ENCODE measurements at places on chromosomes 5 and 9.

DNA sequence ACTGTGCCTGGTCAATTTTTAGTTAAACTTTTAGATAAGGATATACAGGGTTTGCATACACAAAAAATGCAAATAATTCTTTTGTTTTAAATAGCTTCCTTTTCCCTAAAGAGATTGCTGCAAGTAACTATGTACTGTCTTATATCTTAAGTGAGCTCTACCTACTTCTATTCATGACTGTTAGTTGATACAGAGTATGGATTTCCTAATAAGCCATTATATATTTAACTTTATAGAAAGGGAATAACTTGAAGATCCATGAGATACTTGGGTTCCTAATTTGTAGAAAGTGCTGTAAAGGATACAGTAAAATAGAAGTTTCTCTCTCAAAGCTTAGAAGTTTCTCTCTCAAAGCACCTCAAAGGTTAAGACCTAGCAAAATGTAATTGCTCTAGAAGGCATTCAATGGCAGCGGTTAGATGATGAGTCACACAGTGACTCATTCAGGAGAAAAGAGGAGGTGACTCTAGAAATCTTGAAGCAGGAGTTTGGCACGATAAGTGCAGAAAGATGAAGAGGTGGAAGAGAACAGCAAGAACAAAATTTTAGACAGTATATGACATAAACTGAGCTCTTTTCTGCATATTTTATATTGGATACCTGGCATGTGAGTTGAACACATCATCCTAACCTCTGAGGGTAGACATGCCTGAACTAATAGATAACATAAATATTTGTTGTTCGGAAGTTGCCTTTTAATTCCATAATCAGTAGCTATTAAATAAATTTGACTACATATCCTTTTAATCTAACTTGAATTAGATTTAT is 5.5 kb upstream of the DNAJC21 start:
- no peak for DNase-seq

DNA sequence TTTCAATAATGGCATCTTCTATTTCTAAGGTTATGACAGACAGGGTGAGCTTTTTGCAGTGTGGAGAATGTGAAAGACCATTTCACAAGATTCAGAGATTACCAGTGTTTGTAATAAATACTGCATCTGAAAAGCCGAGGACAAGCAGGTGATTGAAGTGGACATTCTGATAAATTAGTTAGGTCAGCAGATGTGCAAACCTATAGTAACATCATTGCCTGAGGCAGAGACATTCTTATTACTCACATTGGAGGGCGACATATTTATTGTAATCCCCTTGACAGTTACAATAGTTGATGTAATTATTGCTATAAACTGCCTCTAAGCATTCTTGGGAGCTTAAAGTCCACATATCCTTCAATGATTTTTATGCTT is 3.3 kb downstream of the RASGRF2 start:
- no peak for DNase-seq

DNA sequence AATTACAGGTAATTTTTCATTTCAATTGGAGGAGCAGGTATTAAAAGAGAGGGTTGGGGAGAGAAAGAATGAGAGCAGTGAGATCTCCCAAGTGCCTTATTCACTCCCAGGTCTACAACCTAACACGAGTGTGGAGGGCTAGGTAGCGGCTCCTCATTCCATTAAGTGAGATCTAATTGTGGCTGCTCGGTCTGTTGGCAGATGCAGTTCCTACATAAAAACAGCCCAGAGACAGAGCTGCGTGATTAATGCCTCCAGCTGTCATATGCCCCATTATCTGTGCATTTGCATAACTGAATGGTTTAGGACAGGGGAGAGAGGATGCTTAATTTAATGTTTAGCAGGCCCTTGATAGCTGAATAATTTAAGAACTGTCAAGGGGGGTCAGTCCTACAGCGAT is 100.5 kb downstream of the PSAT1 start:
- no peak for DNase-seq

DNA sequence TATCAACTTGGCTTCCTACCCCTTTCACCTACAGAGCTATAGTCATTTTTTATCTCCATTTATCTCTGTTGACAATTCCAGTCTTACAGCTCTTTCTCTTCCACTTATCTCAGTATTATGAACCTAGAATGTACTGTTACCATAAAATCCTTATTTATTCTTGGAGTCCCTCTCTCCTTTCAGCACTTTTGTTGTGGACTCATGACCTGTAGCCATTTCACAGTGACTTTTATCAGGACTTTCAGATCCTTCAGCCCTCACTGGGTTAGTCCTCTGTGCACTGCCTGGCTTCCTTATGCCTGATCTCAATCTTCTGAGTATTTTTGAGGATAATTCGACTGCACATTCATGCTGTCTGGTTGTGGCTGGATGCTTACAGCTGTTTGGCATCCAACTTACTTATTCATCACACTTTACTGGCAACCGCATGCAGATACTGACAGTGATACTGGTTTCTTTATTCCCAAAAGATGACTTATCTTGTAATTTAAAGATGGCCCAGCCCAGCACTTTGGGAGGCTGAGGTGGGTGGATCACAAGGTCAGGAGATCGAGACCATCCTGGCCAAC is 293.3 kb downstream of the MAN2A1 start:
- DNase-seq: no peak

DNA sequence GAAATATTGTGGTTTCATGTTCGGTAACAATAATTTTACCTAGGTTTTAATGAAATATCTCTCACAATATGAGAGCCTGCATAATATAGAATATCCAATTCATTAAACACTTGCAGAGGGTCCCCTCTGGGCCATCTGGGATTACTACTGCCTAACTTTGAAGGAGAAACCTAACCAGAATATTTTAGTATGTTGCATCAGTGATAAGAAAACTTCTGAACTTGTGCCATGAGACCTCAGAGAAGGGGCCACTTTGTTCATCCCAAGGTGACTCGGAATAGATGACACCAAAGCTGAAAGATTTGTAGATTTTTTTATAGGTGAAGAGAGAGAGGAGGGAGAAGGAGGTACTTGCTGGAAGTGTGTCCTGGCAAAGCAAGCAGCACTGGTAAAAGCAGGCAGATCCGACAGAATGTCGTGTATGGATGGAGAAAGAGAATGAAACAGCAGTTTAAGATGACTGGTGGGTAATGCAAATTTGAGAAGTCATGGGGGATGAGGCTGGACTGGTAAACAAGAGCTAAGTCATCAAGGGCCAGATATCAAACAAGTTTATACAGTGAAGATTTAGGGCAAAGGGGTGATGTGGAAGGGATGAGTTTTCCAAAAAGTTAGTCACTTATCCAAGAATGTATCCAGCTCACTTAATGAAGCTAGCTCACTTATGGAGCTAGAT is 372.3 kb downstream of the ADGRV1 start:
- no peak for DNase-seq

DNA sequence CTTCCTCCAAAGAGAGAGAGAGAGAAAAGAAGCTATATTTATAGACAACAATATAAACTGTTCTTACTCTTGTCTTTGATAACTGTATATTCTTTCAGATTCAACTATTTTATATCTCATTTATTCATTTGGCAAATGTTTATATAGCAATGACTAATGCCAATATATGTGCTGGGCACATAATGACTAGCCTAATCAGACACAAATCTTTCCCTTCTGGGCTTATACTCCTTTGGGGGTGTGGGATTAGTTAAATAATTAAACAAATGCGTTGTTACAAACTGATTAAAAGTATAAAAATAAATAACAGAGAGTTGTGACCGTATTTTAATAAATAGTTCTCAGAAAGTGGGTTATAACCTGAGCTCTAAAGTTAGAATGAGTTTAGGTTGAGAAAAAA is 4.0 kb downstream of the SPINK14 start:
- DNase-seq: no peak

GRCh38 chr5:96716007-96716406 is 53.8 kb downstream of the CAST start:
- DNase-seq: no peak

DNA sequence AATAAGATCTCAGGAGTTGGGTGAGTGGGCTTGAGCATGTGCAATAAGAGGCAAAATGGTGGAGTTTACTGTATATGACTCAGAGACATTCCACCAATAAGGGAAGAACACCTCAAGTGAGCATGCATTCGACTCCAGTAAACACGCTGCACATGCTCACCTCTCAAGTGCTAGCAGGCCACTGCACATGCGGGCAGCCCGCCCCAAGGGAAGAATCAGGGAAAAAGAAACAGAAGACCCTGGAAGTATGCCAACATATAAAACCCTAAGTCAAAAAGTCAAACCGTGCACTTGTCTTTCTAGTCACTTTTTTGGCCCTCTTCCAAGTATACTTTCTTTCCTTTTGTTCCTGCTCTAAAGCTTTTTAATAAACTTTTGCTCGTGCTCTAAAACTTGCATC is 245.3 kb upstream of the RASA1 start:
- no peak for DNase-seq

GRCh38 chr5:133704411-133704810 is 92.1 kb upstream of the FSTL4 start:
- DNase-seq: no peak

DNA sequence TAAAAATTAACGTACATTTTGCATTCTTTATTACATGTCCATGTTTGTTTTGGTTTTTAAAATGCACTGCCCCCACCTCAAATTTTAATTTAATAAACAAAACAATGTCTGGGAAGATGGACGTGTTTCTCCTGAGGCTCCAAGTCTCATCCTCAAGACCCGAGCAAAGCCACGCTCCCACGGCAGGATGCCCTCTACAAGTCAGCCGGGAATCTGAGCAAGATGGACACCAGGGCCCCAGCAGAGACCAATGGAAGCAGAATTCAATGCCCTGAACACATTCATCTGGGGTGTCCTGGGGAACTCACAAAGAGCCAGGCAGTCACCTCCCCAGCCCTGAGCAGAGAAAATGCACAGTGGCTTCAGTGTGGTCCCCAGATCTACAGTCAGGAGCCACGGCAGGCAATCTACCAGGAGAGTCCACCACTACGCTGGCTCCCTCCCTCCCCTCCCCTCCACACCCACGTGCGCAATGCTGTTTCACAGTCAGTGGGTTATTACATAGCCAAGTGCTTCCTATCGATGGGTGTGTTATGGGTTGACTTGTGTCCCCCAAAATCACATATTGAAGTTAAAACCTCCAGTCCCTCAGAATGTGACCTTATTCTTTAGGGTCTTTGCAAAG is 129.8 kb downstream of the ROR2 start:
- DNase-seq: no peak

- no peak for DNase-seq
Measured at GRCh38 chr9:93286252-93287188, 102.6 kb downstream of the WNK2 start.

- DNase-seq: no peak
Measured at GRCh38 chr9:85404911-85405565, 336.7 kb downstream of the AGTPBP1 start.

DNA sequence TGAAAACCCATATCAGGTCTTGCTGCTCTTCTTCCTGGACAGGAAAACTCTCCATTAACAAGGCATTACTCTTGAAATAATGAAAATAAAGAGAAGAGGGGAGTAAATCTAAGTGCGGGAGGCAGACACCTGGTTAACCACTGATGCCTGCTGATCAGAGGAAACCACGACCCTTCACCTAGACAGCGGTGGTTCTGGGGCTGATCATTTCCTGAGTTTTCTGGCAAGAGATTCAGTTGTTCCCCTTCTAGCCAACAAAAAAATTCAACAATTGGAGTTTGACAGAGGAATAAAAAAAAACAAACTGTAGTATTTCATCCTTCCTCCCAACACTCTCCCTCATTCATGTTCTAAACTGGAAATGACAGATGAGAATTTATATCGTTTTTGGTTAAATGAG is 3.0 kb downstream of the RLN2 start:
- DNase-seq: no peak

GRCh38 chr5:103569313-103570060 is 6.9 kb upstream of the NUDT12 start:
- DNase-seq: no peak

DNA sequence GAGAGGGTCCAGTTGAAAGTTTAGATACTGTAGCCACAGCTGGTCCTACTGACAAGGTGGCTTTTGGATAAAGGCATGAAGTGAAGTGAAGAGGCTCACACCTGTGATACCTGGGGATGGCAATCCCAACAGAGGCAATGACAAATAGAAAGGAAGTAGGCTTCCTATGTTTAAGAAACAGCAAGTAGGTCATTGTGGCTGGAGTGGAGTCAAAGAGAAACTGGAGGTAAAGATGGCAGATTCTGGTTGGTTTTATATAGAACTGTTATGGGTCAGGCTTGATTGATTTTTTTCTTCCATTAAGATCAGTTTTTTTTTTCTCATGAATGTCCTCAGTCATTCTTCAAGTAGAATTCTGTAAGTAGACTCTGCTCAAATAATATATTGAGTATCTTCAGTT is 79.5 kb downstream of the ANXA1 start:
- DNase-seq: no peak

DNA sequence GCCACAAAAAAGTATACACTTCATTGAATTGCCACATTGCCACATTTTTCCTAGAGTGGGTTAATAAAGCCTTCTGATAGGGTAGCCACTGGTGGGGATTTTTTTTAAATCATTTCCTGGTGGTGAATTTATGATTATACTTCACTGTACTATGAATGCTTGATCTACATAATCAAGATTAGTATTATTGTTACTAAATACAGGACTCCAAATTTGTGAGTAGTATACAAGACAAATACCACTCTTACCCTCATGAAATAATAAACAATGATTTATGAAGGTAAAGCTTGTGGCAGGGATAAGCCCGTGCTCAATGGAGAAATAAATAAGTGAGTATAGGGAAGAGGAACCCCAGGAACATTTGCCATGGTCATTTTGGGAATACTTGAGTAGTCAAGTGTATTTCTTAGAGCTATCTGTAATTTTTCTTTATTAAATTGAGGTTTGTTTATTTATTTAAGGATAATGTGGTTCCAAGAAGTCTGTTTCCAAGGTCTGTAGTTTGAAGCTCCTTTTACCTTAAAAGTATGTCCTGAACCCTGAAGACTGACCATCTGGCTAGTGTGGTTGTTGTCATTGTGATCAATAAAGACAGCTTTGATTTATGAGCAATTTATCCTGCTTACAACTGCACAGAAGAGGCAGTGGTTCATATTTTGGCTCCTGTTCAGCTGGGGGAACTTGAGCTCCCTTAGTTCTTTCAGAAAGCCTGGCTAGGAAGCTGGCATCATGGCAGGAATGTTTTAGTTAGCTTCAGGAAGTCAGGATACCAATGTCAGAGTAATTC is 118.6 kb downstream of the ZSWIM6 start:
- DNase-seq: no peak

GRCh38 chr5:65121880-65122436 is 353.2 kb downstream of the CWC27 start:
- no peak for DNase-seq

DNA sequence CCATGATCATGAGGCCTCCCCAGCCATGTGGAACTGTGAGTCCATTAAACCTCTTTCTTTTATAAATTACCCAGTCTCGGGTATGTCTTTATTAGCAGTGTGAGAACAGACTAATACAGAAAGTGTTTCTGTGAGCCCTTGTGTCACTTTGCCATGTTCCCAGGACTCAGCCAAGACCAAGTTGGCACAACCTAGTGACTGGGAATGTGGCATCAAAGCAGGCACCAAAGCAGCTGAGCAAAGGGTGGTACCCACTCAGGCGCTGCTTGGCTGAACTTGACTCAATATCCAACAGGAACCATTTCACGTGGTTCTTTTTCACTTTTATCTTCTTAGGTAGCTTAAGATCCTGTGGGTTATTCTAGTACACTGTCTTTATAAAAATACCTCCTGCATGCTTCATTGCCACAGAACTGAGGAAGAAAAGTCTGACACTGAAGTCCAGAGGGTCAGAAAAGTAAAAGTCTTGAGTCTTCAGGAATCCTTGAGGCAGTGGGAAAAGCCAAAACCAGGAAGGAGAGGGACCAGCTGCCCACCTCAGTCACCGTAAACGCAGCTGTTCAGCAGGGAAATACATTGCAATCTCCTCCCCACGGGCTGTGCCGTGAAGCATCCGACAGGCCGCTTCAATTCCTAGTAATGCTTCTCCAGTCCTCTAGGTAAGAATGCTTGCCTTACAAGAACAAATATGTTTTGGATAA is 90.5 kb upstream of the RETREG1 start:
- no peak for DNase-seq

Measured in LNCaP clone FGC (cell line).